ENCODE measurements at places on chromosomes 5 and 9.

- no peak for DNase-seq
Observed at GRCh38 chr5:51829230-51829629, 446.0 kb downstream of the ISL1 start.

DNA sequence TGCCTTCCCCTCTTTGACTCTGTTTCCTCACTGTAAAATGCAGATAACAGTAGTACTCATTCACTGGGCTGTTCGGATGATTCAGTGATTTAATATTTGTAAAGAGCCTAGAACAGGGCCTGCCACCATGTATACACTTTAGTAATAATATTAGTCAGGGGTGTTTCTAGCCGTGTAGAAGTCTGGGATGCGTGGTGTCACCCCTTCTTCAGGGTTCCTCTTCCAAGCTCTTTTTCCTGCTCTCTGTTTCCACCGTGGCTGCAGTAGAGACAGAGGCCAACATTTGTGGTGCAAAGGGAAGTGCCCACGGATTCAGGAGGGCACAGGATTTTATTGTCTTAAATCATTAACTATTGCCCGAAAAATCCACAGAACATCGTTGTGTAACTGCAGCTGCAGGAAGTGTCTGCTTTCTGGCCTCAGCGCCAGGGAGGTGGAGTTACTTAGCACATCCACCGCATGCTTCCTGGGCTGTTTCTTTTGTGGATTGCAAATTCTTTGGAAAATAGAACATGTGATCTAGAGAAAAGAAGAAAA lies 61.7 kb downstream of the TRIO start:
- peak; percentile 88 for DNase-seq

DNA sequence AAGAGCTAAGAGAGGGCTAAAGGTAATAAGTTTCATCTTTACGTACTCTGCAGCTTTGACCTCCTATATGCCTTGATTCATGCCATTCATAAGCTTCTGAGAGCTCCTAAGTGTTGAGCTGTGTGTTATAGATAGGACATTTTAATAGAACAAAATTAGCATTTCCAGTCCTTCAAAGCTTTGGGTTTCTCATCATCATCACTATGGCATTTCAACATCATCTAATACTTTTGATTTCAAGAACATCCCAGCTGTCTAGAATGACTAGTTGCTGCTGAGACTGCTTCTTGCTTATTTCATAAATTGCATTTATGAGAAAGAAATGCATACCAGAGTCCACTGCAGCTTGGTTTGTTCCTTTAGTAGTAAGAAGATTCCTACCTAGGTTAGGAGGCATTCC lies 201.7 kb downstream of the SGCD start:
- DNase-seq: no peak

- no peak for DNase-seq
Observed at GRCh38 chr5:127079994-127080491, 6.7 kb upstream of the C5orf63 start.

GRCh38 chr5:75243100-75243499 lies 6.4 kb upstream of the ANKRD31 start:
- DNase-seq: no peak

DNA sequence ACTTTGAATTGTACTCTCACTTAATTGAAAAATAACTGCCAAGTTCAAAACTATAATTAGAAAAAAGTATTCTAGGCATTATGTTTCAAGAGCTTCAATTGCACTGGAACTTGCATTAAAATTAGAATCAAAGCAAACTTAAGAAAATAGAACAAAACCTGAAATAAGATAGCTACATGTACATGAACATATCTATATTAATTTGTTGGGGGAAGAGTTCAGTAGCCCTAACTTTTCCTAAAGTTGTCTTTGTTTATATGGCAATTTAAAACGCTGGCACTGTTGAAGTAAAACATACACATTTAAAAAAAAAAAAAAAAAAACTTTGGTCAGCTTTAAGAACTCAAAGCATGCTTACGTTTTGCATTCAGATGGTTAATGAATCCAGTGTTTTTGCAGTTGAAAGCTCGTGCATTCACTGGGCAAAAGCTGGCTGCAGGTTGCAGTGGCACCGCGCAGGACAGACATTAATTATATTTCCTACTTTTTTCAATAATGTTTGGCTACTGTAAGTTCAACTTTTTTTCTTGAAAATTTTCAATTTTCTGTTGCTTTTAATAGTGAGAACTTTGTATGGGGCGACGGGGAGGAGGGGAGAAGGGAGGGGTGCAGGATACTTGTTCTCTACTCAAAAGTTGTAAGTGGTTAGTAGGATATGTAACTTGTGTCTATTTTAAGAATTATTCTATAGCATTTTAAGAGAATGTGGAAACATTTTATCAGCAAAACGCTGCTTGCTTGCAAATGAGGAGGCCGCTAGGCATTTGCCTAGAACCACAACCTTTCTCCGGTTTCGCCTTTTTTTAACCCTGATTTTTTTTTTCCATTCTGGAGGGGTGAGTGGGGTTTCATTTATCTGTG lies 3.9 kb downstream of the NR2F1 start:
- no peak for DNase-seq

- no peak for DNase-seq
Observed at GRCh38 chr5:153504726-153505125, 14.3 kb downstream of the GRIA1 start.

- peak; percentile 45 for DNase-seq
Observed at GRCh38 chr5:120297616-120298015, 166.5 kb upstream of the PRR16 start.

GRCh38 chr9:84170521-84171141 lies 169.9 kb downstream of the SLC28A3 start:
- peak; percentile 93 for DNase-seq

- peak; percentile 89 for DNase-seq
Observed at GRCh38 chr5:147534172-147534951, 24.5 kb upstream of the DPYSL3 start.

DNA sequence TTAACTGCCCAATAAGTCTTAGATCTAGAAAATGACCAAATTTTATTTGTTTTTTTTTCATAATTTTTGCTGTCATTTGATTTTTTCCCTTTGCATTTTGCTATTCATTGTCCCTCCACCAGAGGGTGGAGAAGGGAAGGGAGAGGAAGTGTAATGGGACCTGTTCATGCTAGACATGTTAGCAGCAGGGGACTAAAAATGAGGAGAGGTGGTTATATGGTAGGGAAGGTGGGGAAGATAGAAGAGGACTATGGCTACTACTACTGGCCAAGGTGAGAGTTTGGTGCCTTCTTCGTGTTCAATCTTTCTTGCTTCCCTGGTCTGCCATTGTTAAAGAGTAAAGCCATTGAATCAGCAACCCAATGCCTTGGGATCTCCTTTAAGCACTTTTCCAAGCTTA lies 6.4 kb downstream of the GRIA1 start:
- DNase-seq: peak; percentile 66

GRCh38 chr5:55004729-55005128 lies 19.3 kb upstream of the GZMK start:
- DNase-seq: peak; percentile 77

DNA sequence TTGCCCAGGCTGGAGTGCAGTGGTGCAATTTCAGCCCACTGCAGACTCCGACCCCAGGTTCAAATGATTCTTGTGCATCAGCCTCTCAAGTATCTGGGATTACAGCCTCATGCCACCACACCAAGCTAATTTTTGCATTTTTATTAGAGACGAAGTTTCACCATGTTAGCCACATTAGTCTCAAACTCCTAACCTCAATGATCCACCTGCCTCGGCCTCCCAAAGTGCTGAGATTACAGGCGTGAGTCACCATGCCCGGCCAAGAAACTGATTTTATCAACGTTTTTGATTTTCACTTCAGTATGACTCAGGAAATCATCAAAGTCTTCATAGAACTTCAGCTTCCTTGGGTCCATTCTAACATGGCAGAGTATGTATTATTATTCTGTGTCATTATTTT lies 125.4 kb downstream of the GABRG2 start:
- DNase-seq: no peak

DNA sequence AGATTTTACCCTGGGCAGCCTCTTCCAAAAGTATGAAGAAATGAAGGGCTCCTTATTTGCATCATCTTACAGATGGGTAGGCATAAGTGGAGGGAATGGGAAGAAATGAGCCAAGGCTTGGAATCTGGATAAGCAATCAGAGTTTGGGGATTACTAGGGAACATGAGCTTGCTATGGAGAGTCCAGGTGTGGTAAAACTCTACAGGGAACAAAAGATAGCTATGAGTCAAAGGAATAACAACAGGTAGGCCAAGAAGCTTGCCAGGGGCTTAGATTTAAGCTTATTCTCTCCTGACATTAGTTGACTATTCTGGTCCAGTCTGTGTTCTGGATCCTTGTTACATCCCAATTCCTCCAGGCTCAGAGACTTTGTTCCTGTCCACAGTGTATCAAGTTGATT lies 16.4 kb downstream of the RFK start:
- no peak for DNase-seq

DNA sequence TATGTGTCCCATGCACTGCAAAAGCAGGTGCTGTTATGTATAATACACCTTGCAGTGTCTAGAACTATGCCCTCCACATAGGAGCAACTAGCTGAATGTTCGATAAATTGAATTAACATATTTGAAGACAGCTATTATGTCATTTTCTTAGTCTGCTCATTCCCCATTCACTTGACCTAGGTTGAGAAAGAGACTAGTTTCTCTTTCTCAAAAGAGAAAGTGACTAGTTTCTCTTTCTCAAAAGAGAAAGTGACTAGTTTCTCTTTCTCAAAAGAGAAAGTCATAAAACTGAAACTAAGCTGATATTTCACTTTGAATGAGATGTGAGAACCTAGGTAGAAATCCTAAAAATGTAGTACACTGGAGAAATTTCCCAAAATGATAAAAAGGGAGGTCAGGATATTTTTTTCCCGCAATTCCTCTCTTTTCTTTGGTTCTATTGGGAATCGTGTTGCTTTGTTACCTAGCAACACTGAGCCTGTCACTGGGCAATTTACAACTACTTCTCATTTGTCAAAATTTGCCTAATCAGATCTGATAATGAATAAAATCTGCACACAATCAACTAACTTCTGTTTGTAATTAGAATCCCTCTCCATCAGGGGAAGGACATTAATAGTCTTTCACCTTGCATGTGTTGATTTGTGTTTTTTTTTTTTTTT lies 132.0 kb upstream of the GRIA1 start:
- no peak for DNase-seq

DNA sequence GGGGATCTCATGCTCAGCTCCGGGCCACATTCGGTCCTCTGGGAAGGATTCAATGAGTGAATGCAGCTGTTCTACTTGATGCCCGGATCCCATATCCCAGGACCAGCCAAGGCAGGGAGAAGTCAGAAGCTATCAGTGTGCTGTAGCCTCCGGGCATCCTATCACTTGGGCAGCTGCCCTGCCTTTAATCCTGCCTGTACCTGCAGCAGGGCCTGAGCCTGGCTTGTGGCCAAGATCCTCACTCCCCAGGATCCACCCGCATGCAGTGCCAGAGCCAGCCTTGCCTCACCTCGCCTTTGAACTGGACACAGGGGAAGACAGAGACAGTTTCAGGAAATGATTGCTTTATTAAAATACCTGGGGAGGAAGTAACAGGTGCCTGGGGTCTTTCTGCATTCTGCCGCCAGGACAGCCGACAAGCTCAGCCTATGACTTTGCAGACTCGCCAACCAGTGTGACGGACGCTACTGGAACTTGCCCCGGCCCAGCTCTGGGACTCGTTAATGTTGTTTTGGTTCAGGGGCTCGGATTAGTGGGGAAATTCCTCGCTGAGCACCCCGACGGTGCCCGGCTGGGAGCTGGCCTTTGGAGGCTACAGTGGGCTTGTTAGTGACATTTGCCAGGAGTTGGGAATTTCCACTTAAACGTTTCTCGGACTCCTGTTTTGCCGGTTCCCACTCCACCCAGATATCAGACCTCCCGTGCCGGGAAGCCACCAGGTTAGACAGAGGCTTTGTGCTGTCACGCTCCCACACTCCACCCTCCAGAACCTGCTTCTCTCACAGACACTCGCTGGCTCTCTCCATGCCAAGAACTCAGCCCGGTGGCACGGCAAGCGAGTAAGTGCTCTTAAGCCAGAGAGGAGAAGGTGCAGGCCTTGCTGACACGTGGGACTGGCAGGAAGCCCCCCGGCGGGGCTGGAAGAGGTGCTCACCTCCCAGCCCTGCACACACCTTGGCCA lies 721 bp downstream of the PTGES start:
- DNase-seq: peak; percentile 45

DNA sequence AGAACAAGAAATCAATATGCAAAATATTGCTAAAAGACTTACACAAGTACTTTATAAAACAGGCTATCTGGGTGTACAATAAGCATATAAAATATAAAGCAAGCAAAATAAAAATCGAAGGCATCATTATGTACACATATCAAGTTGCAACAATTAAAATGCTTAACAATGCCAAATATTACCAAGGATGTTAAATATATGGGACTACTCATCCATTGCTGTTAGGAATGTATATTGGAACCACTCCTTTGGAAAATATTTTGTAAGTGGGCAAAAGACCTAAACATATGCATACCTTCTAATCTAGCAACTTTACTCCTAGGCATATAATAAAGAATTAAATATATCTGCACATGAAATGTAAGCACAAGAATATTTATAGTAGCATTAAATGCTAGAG lies 632.6 kb upstream of the COX7C start:
- DNase-seq: no peak

DNA sequence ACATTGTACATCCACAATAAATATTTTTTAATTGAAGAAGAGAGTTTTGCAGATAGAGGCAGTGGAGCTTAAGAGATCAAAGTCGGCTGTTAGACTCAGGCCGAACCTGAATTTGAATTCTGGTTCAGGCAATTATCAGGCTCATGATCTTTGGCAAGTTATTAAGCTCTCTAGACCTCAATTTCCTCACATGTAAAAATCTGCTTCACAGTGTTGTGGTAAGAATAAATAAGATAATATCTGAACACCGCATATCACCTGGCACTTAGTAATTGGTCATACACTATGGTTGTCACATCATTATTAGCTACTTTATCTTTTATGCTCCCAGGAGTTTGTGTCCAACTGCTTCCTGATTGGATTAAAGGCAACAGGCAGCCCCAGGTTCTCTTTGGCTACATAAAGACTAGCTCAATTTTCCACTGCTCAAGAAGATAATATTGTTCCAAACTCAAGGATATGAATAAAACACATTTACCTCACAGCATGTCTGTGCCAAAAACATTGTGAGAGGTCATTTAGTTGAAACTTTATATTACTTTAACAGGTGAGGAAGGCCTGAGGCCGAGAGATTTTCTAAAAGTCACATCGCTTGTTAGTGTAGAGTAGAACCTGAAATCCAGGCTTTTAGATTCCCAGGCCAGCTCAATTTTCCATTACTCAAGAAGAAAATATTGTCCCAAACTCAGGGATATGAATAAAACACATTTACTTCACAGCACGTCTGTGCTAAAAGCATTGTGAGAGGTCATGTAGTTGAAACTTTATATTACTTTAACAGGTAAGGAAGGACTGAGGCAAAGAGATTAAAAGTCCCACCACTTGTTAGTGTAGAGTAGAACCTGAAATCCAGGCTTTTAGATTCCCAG lies 289.2 kb upstream of the PTGER4 start:
- no peak for DNase-seq

DNA sequence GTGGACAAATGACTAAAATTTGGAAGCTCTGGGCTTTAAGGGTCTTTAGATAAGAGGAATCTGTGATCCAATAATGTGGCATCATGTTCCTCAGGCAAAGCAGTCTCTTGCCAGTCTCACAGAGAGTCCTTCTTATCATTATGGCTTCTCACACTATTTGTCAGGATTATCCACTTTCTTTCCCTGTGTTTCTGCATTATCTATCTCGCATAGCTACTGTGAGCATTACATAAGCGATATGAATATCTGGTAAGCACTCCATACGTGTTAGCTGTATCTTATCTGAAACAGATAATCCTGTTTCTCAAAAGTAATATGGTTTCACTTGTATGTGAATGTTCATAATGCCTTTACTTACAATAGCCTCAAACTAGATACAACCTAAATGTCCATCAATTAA lies 9.6 kb downstream of the MCC start:
- no peak for DNase-seq

- no peak for DNase-seq
Observed at GRCh38 chr5:135235551-135236227, 163.3 kb downstream of the MACROH2A1 start.

- DNase-seq: no peak
Observed at GRCh38 chr5:84385705-84386104, 1.0 kb upstream of the EDIL3 start.
